ENCODE measurements at places on chromosomes 2 and 18.

- no peak for DNase-seq
These were observed 954.9 kb downstream of the TDRD15 start for GRCh38 chr2:22078701-22079100.

DNA sequence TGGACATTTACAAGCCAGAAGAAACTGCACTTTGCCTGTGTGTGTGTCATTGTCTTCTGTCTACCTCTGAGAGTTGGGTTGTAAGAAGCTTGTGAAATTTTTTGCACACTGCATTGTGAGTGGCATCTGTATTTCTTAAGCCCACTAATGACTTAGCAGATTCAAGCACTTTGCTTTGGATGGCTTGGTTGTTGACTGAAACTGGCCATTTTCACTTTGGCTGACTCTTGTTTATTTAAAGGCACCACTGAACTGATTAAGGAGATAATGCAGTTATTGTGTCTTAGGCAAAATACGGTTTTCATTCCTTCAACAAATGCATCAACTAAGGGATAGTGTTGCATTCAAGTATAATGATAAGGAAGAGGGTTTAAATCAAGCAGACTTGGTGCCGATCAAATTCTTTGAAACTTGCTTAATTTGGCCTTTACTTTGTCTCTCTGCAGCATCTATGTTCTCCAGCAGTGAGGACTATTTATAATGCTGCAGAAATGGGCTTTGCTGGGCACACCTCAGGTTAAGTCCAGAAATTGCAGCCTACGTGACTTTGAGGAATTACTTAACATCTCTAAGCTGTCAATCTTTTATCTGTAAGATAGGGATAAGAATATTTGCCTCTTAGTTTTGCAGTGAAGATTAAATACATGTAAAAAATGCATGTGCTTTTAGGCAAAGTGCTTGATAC, 142.0 kb downstream of the CCDC85A start:
- no peak for DNase-seq

GRCh38 chr2:156279446-156280150, 52.9 kb downstream of the NR4A2 start:
- no peak for DNase-seq

DNA sequence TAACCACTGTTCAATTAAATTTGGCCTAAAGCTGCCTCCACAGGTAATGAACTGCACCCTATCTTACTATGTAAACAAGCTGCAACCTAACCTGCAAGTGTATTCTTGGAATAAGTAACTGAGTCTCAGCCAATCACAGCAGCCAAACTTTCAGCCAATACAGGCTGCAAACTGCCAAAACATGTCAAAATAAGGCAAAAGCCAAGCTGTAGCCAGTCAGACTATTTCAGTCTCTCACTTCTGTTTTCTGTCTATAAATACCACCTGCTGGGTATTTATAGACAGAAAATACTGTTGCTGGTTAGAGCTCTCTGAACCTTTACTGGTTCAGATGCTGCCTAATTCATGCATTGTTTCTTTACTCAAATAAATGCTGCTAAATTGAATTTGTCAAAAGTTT, 14.3 kb downstream of the C2orf76 start:
- DNase-seq: no peak

GRCh38 chr2:240952496-240953246, 45.7 kb upstream of the SNED1 start:
- DNase-seq: no peak

DNA sequence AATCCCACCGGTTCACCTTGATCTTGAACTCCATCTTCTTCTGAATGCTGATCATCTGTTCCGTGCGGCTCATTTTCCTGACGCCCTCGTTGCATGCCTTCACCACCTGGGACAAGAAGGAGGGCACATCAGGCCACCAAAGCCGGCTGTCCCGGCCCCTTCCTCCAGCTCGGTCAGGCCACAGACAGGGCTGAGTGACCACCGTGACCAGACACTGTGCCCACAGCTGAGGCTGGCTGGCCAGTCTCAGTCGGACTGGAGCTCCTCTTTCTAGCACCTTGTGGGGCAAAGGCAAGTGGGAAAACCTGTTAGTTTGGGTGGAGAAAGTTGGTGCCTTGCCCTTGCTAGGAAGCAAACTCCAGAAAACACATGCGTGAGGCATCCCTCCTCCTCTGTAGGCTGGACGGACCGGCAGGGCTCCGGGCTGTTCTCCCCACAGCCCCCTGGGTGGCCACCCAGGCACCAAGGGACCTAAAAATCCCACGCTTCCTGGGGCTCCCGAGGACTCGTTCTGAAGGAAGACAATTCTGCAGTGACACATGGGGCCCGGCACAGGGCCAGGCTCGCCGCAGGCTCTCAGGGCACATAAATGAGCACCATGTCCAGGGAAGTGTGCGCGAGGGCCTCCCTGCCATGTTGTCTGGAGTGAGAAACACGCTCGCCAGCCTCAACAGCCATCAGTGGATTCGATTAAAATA, 15.3 kb downstream of the SNORC start:
- DNase-seq: no peak
